ENCODE measurements at places on chromosomes 5 and 9. TPM values are rescaled to one million over a fixed set of nuclear protein-coding genes. Genes with fewer than 3 reads are reported as not detected.

Gene ZNF484
- total RNA-seq: 5.2 TPM

Gene IFNA5
- not detected for total RNA-seq

Gene ENTR1
- 79.3 TPM for total RNA-seq

DNA sequence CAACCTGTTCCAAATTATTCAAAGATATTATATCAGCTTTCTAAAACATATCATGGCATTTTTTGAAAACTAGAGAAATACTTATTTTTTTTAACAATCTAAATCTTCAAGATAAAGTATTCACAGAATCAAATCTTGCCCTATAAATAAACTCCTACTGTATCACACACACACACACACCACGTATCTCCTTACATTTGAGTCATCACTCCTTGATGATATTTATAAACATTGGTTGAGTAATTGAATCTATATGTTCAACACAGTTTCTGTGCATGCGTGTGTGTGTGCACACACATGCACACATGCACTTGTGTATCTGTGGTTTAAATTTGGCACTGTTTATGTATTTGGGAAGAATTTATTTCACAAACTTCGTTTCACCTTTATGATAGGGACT is 1716.4 kb downstream of the EFNA5 start:
- no peak for DNase-seq

- DNase-seq: no peak
Measured at GRCh38 chr5:132816554-132816953, 3.5 kb downstream of the SOWAHA start.

Measured in Caki2 (cell line).